ENCODE measurements at places on chromosomes 3 and 15. TPM values are rescaled to one million over a fixed set of nuclear protein-coding genes. Genes with fewer than 3 reads are reported as not detected.

The SLC6A1 gene
- 61.9 TPM for total RNA-seq

DNA sequence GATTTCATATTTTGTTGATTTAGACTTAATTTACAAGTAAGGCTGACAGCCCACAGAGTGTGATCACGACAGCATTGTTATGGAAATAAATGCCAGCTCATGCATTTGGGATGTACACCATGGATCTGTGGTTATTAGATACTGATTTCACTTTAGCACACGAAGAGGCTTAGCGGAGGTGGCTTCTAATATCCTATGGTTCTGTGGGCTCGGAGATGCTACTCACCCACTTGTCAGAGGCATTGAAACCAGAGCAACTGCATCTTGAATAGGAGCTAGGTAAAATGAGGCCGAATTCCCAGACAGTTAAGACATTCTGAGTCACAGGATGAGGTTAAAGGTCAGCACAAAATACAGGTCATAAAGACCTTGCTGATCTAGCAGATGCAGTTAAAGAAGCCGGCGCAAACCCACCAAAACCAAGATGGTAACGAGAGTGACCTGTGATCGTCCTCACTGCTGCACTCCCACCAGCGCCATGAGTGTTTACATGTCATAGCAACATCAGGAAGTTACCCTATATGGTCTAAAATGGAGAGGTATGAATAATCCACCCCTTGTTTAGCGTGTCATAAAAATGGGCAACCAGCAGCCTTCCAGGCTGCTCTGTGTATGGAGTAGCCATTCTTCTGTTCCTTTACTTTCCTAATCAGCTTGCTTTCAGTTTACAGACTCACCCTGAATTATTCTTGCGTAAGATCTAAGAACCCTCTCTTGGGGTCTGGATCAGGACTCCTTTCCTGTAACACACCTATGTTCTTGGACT, 117.5 kb downstream of the PGPEP1L start:
- DNase-seq: no peak
- no peak overlapping the region for H3K4me3 ChIP-seq
- H3K27me3 ChIP-seq: no peaks in the 10 kb centered on the region
- no peaks in the 10 kb centered on the region for H3K36me3 ChIP-seq

GRCh38 chr3:39750712-39751111, 58.7 kb upstream of the MYRIP start:
- H3K36me3 ChIP-seq: no peaks in the 10 kb centered on the region
- H3K27me3 ChIP-seq: no peaks in the 10 kb centered on the region
- H3K4me3 ChIP-seq: no peak overlapping the region
- DNase-seq: peak; percentile 55

DNA sequence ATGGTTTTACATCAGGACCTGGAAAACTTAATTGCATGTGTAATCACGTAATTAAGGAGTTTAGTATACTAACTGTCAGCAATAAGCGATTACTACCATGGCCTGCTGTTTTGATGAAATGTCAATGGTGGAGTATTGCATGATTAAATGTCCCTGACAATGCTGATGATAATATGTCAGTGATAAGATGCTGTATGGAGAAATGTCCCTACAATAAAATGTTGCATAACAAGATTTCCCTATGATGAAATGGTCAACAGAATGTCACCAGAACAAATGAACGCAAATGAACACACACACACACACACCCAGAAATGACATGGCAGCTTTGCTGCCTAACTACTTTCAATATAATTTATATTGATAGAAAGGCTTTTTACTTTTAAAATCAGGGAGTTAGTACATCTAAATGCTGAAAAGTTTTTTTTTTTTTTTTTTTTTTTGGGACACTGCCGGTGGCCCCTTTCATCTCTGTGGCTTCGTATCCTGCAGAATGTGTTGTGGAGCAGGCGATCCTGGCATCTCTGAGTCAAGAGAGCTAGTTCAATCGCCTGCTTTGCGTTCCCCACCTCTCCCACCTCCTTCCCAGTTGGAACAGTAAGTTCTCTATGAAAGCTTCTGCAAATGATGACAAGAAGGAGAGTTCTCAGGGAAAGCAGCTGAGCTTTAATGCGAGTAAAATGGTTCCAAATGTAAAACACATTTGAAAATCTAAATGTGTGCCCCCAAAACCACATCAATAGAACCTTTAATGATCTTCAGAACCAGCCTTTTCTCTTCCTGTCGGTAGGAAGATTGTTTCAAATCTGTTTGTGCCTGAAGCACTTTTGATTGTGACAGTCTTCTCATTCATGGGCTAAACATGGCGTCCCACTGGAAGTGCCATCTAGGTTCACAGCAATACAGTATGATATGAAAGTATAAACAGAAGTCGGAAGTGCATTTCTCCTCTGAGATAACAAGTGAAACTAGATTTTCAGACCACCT, 170.1 kb upstream of the GBE1 start:
- H3K27ac ChIP-seq: no peak overlapping the region
- no peak for DNase-seq
- no peaks in the 10 kb centered on the region for H3K27me3 ChIP-seq

DNA sequence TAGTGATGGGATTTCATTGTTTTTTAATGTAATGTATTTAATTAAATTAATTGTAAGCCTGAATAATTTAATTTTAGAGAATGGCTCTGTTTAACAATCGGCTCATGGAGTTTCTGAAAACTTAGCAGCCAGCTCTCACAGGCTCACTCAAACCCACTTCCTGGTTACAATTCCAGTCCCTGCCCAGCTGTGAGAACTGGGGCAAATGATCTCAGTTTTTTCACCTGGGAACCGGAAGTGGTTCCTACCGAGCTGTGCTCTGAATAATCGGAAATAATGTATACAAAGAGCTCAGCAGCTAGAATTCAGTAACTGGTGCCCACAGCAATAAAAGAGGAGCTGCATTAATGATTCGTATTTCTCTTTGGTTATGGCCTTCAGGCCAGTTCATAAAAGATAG, 244.3 kb upstream of the MCTP2 start:
- H3K4me1 ChIP-seq: no peaks in the 10 kb centered on the region
- no peaks in the 10 kb centered on the region for H3K27me3 ChIP-seq
- no peak overlapping the region for H3K27ac ChIP-seq
- H3K4me3 ChIP-seq: no peak overlapping the region
- H3K36me3 ChIP-seq: no peaks in the 10 kb centered on the region

All from right lobe of liver (tissue), 6 donors.